ENCODE measurements at places on chromosomes 12 and 14.

GRCh38 chr12:107670999-107671643 is 14.5 kb upstream of the PWP1 start:
- no peak for DNase-seq

- no peak for DNase-seq
Observed at GRCh38 chr12:130715150-130715997, 725 bp downstream of the RIMBP2 start.

- no peak for DNase-seq
Observed at GRCh38 chr12:21459474-21459873, 22.0 kb downstream of the PYROXD1 start.

GRCh38 chr12:7892186-7892980 is 19.7 kb upstream of the SLC2A14 start:
- DNase-seq, result no peak

GRCh38 chr14:84129007-84129406 is 1400.9 kb upstream of the FLRT2 start:
- DNase-seq, result no peak
